ENCODE measurements at places on chromosomes 7 and 10.

DNA sequence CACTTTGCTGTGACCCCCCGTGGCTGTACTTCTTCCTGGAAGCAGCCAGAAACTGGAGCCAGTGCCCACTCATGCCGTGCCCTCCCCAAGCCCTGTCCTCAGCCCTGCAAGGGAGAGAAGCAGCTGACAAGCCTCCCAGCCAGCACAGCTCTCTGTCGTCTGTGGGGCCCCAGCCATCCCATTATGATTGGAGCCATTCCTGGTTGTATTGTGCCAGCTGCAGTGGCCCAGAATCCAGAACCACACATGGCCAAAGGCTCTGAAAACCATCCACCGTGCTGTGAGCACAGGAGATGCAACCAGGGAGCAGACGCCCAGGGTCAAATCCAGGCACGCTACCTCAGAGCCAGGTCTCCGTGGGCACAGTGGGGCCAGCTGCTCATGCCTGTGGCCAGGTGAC lies 18.7 kb downstream of the GRID2IP start:
- no peak for DNase-seq

- no peak for DNase-seq
These were observed 213.6 kb downstream of the CELF2 start for GRCh38 chr10:11231285-11231684.

- DNase-seq: no peak
These were observed 37.9 kb upstream of the PSMG3 start for GRCh38 chr7:1607696-1608095.

- DNase-seq: no peak
These were observed 67.5 kb downstream of the TRRAP start for GRCh38 chr7:98945852-98946251.

GRCh38 chr10:14731875-14732512 lies 42.7 kb downstream of the FAM107B start:
- no peak for DNase-seq

- no peak for DNase-seq
These were observed 52.5 kb downstream of the LAMB4 start for GRCh38 chr7:108077709-108078108.

DNA sequence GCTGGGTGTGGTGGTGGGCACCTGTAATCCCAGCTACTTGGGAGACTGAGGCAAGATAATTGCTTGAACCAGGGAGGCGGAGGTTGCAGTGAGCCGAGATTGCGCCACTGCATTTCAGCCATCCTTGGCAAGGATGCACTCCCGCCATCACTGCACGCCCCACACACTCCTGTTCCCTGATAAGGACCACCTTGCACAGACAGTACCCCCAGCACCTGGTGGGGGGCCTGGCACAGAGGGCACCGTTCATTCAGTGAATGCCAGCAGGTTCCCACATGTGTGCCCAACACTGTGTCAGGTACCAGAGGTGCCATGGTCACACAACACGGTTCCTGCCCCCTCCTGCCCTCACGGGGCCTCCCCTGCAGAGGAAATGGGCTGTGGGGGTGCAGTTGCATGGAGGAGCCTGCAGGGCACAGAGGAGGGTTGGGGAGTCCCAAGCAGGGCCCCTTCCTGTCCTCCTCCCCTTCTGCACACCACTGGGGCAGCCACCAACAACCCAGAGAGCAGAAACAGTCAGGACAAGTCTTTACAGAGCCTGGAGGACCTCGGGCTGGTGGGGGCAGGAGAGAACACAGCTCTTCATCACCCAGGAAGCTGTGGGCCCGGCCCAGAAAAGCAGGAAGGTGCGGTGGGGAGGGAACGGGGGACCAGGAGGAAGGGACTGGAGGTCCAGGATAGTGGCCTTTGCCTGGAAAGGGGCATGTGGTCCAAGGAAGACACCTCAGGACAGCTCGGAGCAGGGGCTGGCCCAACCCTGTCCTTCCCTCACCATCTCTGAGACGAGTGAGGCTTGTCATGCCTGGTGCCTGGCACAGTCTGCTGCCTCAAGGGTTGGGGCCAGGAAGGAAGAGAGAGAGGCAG lies 7.1 kb downstream of the CRYGN start:
- no peak for DNase-seq

DNA sequence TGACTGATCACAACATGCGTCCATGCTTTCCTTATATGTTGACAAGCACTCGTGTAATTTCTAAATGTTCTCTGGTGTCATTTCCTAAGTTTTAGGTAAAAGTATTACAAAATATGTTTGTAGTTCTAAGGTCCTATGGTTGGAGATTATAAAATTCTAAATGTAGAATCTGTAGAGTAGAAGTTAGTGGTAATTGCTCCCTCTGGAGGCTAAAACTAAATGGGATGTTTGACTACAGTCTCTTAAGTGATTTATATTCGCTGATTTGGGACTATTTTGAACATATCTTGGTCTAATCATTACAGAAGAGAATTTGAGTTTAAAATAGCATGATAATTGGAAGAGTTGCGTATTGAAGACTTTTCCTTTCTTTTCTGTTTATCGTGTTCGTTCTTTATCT lies 74.1 kb downstream of the ZMYND11 start:
- no peak for DNase-seq

- DNase-seq: no peak
These were observed 56.3 kb downstream of the CACUL1 start for GRCh38 chr10:118698421-118698820.

DNA sequence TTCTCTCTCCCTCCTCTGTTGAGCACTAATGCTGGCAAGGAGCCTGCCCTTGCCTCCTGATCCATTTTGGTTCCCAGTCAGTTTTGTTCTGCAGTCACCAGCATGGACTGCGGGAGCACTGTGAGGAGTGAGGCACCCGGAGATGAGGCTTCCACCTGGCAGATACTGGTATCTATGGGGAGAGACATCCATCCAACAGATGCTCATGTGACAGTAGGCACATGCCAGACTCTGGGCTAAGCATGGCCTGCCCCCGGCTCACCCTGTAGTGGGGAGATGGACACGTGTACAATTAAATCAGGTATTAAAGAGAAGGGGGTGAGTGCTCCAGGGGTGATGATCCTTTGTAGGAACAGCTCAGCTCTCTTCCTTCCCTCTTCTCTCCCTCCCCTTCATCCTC lies 74.0 kb upstream of the PODXL start:
- DNase-seq: no peak

GRCh38 chr7:140168816-140169215 lies 8.0 kb downstream of the KDM7A start:
- no peak for DNase-seq

DNA sequence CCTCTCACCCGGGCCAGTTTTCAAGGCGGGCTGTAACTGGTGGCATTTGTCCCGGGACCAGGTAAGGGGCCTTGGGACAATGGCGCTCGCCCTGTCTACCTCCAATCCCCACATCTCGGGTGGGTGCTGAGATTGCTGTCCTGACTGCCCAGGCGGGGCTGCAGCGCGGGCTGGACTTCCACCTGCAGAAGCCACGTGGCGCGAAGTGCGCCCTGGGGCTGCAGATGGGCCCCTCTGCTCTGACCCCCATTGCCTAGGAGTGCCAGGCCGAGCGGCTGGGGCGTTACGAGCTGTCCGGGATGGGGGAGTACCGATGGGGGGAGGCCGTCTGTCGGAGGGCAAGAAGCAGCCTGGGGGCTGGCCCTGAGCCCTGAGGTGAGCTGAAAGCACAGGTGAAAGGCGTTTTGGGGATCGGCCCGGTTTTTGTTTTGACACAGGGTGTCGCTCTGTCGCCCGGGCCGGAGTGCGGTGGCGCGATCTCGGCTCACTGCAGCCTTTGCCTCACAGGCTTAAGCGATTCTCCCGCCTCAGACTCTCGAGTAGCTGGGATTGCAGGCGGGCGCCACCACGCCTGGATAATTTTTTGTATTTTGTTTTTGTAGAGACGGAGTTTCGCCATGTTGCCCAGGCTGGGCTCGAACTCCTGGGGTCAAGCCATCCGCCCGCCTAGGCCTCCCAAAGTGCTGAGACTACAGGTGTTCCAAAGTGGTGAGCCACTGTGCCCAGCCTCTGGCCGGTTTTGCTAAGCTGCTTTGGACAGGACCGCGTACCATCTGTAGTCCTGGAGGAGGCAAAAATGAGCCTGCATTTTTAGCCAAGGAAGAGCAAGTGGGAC lies at the start of gene SFXN2:
Gene SFXN2, plus strand, starts transcription at position 16 of the 835 bp plus-strand sequence. CDS start 12,001 bp downstream, outside the sequence.
- DNase-seq: no peak

DNA sequence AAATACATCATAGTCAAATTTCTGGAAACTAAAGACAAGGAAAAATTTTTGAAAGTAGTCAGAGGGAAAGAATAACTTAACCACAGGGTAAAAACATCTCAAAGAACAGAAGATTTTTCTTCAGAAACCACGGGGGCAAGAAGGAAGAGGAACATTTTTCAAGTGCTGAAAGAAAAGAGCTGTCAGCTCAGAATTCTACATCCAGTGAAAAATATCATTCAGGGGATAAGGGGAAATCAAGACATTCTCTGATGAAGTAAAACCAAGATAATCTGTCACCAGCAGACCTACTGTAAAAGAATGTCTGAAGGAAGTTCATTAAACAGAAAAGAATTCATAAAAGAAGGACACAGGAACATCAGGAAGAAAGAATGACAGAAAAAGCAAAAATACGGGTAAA lies 111.2 kb upstream of the TMEM72 start:
- no peak for DNase-seq

DNA sequence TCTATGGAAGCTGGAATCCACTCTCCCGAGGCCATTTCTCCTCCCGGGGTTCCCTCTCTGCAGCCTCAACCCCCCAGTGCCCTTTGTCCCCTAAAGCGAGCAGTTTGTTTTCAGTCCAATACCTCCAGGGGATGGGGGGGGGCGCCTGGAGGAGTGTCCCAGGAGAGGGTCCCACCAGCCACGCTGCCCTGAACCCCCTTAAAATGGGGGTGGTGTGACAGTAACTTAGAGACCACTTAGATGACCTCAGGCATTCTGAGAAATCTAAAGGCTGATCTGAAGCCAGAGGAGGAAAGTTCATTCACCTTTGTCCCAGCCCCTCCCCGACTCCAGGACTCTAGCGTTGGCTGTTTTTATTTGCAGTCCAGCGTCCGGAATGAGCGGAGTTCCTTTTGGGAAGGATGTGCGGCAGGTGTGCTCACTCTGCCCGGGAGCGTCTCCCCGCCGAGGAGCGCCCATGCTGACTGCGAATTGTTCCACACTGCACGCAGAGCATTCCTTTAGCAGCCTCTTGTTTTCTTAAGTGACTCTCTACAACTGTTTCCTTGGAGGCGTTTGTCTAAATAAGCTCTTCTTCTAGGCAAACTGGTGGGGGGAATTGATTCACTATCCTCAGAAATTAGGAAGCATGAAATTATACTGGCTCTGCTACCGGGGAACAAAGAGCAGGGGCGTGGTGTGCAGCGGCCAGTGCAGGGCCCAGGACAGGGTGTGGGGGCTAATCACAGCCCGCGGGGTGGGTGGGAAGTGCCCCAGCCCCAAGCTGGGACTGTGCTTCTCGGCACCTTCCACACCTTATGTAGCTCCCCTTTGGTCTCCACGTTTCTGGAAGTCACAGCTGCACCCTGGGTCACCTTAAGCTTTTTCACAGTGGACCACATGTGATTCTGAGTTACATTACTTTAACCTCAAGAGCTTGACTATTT lies 46.3 kb downstream of the SYPL1 start:
- no peak for DNase-seq

DNA sequence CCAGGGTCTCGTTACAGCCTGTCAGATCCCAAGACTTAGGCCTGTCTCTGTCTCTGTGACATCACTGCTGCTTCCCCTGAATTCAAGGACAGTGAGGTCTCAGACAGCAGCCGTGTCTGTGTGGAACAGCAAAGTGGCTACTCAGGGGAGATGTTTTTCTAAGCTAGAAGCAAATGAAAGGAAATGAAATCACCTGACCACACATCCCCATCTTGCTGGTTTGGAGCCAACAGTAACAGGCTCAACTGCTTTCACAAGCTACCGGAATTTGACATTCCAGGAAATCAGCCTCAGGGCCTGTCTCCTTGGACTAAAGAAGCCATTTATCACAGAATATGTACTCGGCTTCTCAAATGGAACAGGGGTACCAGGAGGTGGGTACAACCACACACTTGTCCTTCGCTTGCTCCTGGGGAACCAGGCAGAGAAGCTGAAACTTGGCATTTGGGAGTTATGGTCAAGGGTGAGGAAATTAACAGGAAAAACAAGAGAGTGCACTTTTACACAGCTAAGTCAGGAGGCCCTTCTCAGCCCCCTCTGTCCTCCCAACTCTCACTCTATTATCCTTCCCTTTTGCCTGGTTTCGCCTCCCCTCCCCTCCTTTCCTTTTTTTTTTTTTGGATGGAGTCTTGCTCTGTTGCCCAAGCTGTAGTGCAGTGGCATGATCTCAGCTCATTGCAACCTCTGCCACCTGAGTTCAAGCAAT lies 73.2 kb downstream of the SPDYE5 start:
- DNase-seq: no peak

- no peak for DNase-seq
These were observed 122.5 kb upstream of the MBL2 start for GRCh38 chr10:52895059-52895458.

- no peak for DNase-seq
These were observed 171.2 kb downstream of the GFRA1 start for GRCh38 chr10:116101616-116102315.

DNA sequence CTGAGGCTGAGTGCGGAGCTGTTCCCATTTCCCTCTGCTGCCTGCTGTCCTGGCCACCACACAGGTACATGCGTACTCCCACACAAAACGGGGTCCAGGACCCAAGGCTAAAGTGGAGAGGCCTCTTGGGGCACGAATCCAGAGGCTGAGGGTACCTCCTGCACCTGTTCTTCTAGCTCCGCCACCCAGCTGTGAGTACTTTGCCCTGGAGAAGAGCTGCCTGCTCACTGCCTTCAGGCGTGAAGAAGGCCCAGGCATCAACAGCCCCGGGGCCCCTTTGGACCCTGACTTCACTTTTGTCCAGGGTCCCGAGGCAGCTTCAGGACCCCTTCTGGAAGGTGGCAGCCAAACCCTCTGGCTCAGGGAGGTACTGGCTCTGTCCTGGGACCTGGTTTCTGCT lies 88.6 kb downstream of the HIF1AN start:
- no peak for DNase-seq

DNA sequence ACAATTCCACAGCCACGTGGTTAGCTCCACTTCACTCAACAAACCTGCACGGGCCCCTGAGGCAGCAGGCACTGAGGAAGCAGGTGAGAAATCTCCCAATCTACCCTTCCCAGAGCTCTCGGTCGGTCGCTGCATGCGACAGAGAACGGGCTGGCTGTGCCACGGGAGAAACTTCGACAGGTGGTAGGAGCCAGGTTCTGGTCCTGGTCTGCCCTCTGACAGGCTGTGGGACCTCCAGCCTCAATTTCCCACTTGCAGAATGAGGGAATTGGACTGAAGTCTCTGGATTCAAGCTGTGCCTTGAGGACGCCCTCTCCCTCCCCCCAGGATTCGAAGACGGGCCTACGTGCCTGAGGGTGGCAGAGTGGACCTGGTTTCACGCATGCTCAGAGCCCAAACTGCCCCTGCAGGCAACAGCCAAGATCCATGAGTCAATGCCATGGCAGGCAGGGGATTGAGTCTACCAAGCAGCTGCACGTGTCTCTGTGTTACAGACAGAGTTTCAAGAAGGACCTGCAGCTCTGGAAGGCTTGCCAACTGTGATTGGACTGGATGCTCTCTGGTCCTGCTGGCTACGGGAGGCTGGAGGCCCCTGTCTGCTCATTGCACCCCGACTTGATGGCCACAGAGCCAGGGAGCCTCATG lies 215.0 kb downstream of the USP6NL start:
- no peak for DNase-seq

GRCh38 chr7:50832744-50833143 lies 50.0 kb upstream of the GRB10 start:
- no peak for DNase-seq

- DNase-seq: no peak
These were observed 262.5 kb downstream of the SEMA3D start for GRCh38 chr7:84924353-84924752.
